ENCODE measurements at places on chromosomes 5 and 9.

- DNase-seq = no peak
Observed at GRCh38 chr5:83400701-83401100, 70.8 kb upstream of the VCAN start.

- DNase-seq = no peak
Observed at GRCh38 chr5:127451096-127451495, 66.3 kb upstream of the PRRC1 start.

DNA sequence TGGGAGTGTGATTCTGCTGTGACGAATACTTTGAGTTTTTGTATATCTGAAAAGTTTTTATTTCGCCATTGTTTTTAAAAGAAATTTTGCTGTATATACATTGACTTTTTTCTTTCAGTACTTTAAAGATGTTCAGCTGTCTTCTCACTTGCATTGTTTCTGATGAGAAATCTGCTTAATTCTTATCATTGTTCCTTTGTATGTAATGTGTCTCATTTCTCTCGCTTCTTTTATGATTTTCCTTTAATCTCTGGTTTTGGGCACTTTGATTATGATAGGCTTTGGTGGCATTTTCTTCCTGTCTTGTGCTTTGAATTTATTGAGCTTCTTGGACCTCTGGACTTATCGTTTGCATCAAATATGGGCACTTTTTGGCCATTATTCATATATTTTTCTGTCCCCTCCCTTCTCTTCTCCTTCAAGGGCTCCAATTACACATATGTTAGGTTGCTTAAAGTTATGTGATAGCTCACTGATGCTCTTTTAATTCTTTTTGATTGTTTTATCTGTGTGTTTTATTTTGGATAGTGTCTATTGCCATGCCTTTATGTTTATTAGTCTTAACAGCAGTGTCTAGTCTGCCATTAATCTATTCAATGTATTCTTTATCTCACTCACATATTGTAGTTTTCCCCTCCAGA is 30.6 kb downstream of the STX17 start:
- DNase-seq = no peak

GRCh38 chr9:33466565-33467495 is 6.9 kb downstream of the NOL6 start:
- peak; percentile 43 for DNase-seq

GRCh38 chr5:139386050-139386438 is 2.9 kb upstream of the SLC23A1 start:
- DNase-seq = no peak

DNA sequence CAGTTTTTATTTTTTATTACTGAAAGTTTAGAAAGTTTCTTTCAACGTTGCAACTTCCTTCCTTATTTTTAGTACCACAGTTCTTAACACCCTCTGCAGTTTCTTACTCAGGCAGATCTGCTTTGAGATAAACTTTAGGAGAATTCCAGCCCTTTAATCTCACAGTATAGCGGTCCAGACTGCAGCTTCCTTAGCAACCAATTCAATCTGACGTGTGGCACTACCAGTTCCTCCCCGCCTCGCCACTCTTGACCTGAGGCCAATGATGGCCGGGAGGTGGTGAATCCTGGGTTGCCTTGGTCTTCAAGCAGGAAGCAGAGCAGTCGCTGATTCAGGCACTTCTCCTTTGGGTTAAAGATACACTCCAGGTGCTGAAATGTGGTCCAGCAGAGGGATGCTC is 334.3 kb upstream of the TRPC7 start:
- DNase-seq = no peak

- DNase-seq = no peak
Observed at GRCh38 chr5:108707141-108707540, 40.6 kb upstream of the FER start.

- DNase-seq = no peak
Observed at GRCh38 chr5:68932830-68933434, 160.9 kb upstream of the SLC30A5 start.

DNA sequence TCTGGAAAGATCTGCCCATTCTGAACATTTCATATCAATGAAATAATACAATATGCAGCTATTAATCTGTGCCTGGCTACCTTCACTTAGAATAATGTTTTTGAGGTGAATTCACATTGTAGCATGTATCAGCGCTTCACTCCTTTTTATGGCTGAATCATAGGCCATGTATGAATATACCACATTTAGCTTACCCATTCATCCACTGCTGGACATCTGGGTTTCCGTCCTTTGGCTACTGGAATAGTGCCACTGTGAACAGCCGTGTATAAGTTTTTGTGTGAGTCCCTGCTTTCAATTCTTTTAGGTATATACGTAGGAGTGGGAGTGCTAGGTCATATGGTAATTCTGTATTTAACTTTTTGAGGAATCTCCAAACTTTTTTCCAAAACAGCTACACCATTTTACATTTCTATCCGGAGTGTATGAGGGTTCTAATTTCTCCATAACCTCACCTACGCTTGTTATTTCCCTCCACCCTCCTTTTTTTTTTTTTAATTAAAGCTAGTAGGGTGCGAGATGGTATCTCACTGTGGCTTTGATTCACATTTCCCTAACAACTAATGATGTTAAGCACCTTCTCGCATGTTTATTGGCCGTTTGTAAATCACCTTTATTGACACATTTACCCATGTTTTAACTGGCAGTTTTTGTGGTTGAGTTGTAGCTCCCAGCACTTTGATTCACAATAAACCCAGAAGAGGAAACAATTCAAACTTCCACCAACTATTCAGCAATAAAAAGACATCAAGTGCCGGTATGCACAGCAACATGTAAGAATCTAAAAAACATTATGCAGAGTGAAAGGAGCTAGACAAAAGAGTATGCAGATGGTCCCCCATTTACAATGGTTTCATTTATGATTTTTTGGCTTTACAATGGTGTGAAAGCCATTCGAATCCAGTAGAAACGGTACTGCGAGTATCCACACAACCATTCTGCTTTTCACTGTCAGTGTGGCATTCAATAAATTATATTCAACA is 8.1 kb downstream of the SEMA4D start:
- no peak for DNase-seq

- no peak for DNase-seq
Observed at GRCh38 chr9:36486329-36486932, 86.3 kb upstream of the MELK start.

- DNase-seq = no peak
Observed at GRCh38 chr9:126299706-126300276, 26.8 kb upstream of the MVB12B start.

All from stimulated activated CD4-positive, alpha-beta T cell treated with anti-CD3 and anti-CD28 coated beads, Interleukin-2, amount 100 ng/mL, for 4 hours (primary cell).